ENCODE measurements at places on chromosomes 12 and 14.

DNA sequence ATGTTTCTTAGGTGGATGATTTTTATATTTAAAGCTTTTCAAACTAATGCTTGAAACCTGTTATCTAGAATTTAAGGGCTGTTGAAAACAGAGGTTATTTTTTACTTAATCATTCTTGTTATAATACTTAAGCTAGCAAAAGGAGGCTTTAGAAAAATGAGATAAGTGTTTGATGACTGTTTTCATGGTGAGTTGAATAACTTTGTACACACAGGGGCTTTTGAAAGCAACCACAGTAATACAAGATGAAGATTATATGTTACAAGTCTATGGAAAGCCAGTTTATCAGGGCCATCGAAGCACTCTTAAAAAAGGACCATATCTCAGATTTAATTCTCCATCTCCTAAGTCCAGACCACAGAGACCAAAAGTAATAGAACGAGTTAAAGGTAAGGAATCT lies 33.3 kb downstream of the KIAA0586 start:
- DNase-seq: no peak

DNA sequence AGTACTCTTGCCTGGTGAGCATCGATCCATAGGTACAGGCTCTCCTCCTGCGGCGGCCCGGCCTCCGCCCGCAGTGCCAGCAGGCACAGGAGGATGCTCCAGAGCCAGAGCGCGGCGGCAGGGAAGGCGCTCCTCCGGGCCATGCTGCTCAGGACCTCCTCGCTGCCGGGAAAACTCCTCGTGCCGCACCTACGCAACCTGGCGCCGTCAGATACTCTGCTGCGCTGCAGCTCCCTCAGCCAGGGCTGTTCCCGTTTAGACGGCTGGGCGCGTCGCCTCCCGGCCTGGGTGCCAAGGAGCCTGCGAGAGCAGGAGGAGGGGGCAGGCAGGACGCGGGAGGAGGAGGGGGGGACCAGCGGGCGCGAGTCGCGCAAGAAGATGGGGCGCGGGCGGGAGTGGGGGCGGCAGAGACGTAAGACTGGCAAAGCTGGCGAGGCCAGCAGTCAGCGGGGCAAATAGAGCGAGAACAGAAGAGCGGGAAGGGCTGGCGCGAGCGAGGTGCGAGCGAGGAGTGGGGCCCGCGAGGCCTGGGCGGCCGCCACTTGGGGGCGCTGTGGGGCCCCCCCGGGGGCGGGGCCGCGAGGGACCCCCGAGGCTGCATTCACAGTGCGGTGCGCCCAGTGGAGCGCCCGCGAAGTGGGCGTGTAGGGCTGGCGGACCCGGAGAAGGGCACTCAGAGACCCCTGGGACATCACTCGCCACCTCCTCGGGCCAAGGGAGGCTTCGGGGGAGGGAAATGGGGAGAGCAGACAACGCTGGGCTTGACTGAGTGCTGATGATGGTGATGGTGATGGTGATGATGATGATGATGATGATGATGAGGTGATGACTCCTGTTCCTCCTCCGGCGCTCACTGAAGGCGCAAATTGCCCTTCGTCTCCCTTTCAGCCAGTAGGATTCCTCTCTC lies at the start of gene WIF1:
Gene WIF1, minus strand, starts transcription at position 257 of the 907 bp plus-strand sequence. Its CDS starts 114 bp downstream, at position 143.
- peak; percentile 71 for DNase-seq

DNA sequence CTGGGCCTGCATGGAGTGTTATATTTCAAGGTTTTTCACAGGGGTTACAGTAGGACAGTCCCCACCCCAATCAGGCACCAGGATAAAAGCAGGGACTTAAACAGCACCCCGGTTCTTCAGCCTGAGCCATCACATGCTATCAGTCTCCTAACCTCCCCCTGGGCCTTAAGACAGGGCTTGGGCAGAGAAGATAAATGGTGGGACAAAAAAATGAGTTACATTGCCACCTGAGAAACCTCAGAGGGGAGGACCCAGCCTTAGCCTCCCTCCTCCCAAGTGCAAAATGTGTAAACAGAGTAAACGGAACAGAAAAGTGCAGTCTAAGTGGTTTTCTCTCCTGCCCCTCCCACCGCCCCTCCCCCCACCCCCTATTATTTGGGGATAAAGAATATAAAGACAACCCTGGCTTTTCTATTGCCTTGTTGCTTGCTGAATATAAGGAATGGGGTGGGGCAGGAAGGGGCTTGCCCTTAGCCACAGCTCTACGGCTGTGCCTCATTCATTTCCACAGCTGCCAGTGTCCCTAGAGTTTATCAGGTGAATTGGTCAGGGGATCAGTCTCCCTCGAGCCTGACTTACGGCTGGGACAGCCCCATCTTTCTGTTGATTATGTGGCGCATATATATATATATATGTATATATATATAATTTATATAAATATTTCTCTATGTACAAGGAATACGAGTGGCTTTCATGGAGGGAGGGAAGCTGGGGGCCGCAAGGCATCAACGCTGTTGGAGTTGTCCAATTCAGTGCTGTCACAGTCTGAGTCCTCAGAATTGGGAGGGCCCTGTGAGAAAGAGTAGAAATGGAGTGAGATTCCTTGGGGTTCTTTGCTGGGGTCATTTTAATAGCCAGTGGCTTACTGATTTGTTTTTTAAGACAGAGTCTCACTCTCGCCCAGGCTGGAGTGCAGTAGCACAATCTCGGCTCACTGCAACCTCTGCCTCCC lies 18.5 kb downstream of the MAP3K12 start:
- no peak for DNase-seq

GRCh38 chr14:96424109-96424989 lies 32.4 kb downstream of the AK7 start:
- peak; percentile 56 for DNase-seq

DNA sequence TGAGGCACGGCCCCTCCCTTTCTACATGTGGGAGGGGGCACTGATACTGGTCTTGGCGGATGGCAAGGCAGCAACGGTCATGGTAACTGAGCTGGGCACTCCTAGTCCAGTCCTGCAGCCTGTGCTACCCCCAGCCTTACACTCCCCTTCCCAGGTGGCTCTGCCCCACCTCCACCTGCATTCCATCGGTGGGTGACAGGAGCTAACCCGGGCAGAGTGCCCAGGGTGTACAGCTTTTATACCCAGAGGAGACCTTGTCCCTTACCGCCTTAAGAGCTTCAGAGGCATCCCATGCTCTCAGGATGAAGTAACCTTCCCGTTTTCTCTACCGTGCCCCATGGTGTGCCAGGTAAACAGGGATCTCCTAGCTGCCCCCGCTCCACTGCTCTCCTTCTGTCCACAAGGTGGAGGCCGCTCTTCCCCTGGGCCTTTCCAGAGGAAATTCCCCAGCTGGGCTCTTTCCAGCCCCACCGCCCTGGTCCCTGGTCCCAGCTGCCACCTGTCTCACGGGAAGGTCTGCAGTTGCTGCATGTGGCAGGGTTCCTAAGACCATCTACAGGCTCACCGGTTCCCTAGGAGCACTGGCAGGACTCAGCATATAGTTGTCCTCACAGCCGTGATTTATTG lies 20.5 kb downstream of the BRI3BP start:
- no peak for DNase-seq

GRCh38 chr14:33602396-33602795 lies 348.5 kb downstream of the EGLN3 start:
- no peak for DNase-seq
